ENCODE measurements at places on chromosomes 6 and 20.

GRCh38 chr6:98973571-98973970, 25.8 kb upstream of the FBXL4 start:
- H3K27ac ChIP-seq: no peak overlapping the region
- DNase-seq: no peak
- H3K27me3 ChIP-seq: no peaks in the 10 kb centered on the region
- H3K36me3 ChIP-seq: no peaks in the 10 kb centered on the region
- no peak overlapping the region for H3K4me3 ChIP-seq

DNA sequence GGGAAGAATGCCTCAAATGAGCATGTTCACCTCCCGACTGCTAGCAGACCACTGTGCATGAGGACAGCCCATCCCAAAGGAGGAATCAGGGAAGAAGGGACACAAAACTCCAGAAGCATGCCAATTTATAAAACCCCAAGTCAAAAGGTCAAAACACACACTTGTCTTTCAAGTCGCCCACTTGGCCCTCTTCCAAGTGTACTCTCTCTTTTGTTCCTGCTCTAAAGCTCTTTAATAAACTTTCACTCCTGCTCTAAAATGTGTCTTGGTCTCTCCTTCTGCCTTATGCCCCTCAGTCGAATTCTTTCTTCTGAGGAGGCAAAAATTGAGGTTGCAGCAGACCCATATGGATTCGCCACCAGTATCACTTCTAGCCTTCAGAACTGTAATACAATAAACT, 33.9 kb upstream of the TPBG start:
- H3K27me3 ChIP-seq: no peaks in the 10 kb centered on the region
- DNase-seq: no peak
- no peaks in the 10 kb centered on the region for H3K36me3 ChIP-seq
- no peaks in the 10 kb centered on the region for H3K4me1 ChIP-seq
- no peak overlapping the region for H3K27ac ChIP-seq

DNA sequence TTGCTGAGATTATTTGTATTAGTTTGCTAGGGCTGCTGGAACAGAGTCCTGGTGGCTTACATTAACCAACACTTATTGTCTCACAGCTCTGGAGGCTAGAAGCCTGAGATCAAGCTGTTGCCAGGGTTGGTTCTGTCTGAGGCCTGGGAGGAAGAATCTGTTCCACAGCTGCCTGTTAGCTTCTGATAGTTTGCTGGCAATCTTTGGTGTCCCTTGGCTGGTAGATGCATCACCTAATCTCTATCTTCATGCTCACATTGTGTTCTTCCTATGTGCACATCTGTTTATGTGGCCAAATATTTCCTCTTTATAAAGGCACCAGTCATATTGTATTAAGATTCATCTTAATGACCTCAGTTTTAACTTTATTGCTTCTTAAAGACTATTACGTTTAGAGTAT, 19.5 kb downstream of the SF3B5 start:
- no peak overlapping the region for H3K27ac ChIP-seq
- H3K4me1 ChIP-seq: no peaks in the 10 kb centered on the region
- no peak overlapping the region for H3K4me3 ChIP-seq

GRCh38 chr6:147561726-147562125, 53.2 kb downstream of the SAMD5 start:
- H3K36me3 ChIP-seq: no peaks in the 10 kb centered on the region
- no peak for DNase-seq
- H3K4me3 ChIP-seq: no peak overlapping the region
- no peaks in the 10 kb centered on the region for H3K27me3 ChIP-seq

DNA sequence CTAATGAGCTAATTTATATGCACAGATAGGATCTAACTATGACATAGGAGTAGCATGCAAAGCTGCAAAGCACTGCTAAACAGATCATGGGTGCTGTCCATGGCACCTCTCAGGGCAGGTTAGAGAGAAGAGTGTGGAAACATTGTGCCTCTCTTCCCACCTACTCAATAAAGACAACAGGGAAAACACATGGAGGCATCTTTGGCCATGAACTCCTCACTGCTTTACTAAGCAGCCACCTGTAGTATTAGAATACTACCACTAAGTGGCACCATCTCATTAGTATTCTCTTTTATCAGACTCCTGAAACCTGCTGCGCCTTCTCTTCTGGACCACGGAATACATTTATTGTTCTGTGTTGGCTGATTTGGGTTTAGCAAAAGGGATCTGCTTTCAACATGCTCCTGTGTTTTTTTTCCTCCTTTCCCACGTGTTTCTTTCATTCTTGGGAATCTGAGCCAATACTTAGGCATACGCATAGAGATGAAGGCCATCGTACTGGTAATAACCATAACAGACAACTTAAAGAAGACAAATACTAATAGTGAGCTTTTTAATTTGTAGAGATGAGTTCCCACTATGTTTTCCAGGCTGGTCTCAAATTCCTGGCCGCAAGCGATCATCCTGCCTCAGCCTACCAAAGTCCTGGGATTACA, 9.4 kb upstream of the HDDC2 start:
- H3K27me3 ChIP-seq: peaks cover 7% of the 10 kb centered on the region
- no peaks in the 10 kb centered on the region for H3K4me1 ChIP-seq
- no peak overlapping the region for H3K4me3 ChIP-seq
- no peak overlapping the region for H3K27ac ChIP-seq
- DNase-seq: no peak

DNA sequence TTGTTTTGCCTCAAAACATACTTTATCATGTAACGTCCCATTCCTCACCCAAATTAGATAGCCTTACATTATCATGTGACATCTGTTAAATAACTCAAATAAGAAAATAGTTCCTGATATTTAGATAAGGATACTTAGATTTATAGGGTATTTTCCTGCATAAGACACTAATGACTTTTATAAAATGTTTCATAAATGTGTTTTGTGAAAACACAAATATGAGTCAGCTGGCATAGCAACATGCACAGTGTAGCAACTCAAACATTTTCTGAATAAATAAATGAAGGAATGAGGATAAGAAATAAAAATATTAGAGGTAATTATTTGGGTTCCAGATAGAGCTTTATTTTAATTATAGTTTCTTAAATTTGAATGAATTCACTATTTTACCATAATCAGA, 460.4 kb upstream of the PLCB4 start:
- DNase-seq: no peak
- no peaks in the 10 kb centered on the region for H3K4me1 ChIP-seq

- H3K27me3 ChIP-seq: no peaks in the 10 kb centered on the region
- DNase-seq: no peak
- H3K36me3 ChIP-seq: no peaks in the 10 kb centered on the region
- H3K27ac ChIP-seq: no peak overlapping the region
- H3K4me3 ChIP-seq: no peak overlapping the region
Measured at GRCh38 chr6:144895313-144896278, 610.5 kb downstream of the UTRN start.

DNA sequence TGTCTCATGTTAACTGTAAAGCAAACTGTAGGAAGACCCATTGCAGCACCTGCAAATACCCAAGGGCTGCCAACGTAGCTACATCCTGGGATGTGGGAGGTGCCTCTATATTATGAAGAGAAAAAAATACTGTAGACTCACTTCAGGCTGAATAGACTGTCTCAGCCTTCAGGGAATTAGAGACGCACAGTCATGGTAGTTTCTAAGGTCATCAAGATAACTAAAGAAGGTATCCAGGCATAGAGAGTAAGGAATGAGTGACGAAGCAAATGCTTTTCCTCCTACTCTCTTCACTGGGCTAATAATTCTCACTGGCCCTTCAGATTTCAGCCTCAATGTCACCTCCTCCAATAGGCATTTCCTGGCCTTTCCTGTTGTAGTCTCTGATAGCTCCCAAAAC, 121.6 kb upstream of the ECI2 start:
- H3K4me1 ChIP-seq: no peaks in the 10 kb centered on the region
- DNase-seq: no peak
- no peak overlapping the region for H3K27ac ChIP-seq
- H3K27me3 ChIP-seq: no peaks in the 10 kb centered on the region
- H3K4me3 ChIP-seq: no peak overlapping the region

- H3K27ac ChIP-seq: no peak overlapping the region
- H3K36me3 ChIP-seq: peaks cover 6% of the 10 kb centered on the region
- H3K4me3 ChIP-seq: no peak overlapping the region
- peaks cover 43% of the 10 kb centered on the region for H3K4me1 ChIP-seq
- no peaks in the 10 kb centered on the region for H3K27me3 ChIP-seq
- no peak for DNase-seq
Measured at GRCh38 chr6:26225848-26226578, 138.8 kb downstream of the HFE start.

- H3K4me3 ChIP-seq: no peak overlapping the region
- no peak for DNase-seq
- H3K36me3 ChIP-seq: no peaks in the 10 kb centered on the region
- H3K4me1 ChIP-seq: peaks cover 27% of the 10 kb centered on the region
- H3K27ac ChIP-seq: no peak overlapping the region
- no peaks in the 10 kb centered on the region for H3K27me3 ChIP-seq
Measured at GRCh38 chr20:4951299-4951698, 50.0 kb downstream of the SLC23A2 start.

GRCh38 chr6:140879946-140880345, 1252.8 kb upstream of the GJE1 start:
- no peaks in the 10 kb centered on the region for H3K27me3 ChIP-seq
- H3K36me3 ChIP-seq: no peaks in the 10 kb centered on the region
- H3K27ac ChIP-seq: no peak overlapping the region
- no peak overlapping the region for H3K4me3 ChIP-seq
- DNase-seq: no peak

GRCh38 chr20:8527998-8528723, 396.1 kb downstream of the PLCB1 start:
- DNase-seq: no peak
- no peaks in the 10 kb centered on the region for H3K36me3 ChIP-seq
- H3K4me3 ChIP-seq: no peak overlapping the region

DNA sequence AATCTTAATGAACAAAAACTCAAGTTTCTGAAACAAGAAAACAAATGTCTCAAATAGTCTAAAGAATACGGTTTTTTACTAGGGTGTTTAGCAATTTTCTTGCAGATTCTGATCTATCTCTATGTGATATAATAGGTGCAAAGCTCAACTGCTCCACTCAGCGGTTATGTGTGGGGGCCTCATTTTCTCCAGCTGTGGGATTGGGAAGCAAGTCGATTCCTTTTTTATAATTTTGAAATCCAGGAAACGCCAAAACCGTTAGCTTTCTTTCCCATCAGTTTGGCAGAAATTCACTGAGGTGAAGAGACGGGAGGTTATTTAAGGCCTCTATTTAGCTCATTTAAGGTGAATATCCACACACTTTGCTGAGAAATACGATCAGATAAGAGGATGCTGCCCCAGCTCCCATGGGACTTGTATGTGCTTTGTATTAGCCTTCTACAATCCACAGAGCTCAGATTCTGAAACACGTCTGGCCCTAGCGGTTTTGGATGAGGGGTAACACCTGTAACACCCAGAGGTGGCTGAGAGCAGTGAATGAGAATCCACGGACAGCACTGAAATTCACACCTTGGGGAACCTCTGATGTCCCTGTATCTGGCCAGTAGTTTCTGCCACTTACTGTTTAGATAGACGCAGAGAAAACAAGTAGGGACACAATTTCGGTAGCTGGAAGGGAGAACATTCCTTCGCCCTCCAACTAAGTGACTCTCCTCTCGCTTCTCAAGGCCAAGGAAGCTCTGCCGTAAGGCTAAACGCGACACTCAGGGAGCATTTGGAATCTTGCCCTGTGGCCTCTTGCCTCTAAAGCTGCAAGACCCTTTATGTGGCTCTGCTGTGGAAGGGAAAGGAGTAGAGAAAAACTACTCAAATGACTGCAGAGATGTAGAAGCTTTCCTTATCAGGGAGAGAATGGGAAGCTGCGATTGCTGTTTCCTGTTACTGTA, 6.5 kb upstream of the BCAS4 start:
- H3K36me3 ChIP-seq: no peaks in the 10 kb centered on the region
- DNase-seq: peak; percentile 35
- no peaks in the 10 kb centered on the region for H3K27me3 ChIP-seq

- peaks cover 39% of the 10 kb centered on the region for H3K4me1 ChIP-seq
- no peak overlapping the region for H3K4me3 ChIP-seq
- no peaks in the 10 kb centered on the region for H3K27me3 ChIP-seq
- no peaks in the 10 kb centered on the region for H3K36me3 ChIP-seq
Measured at GRCh38 chr20:62734326-62734725, 25.7 kb downstream of the NTSR1 start.

- H3K27ac ChIP-seq: no peak overlapping the region
- no peaks in the 10 kb centered on the region for H3K36me3 ChIP-seq
- no peaks in the 10 kb centered on the region for H3K27me3 ChIP-seq
- no peaks in the 10 kb centered on the region for H3K4me1 ChIP-seq
Measured at GRCh38 chr6:120872262-120872578, 462.1 kb downstream of the TBC1D32 start.

GRCh38 chr6:53603386-53604116, 58.6 kb upstream of the GCLC start:
- no peak overlapping the region for H3K4me3 ChIP-seq
- H3K36me3 ChIP-seq: no peaks in the 10 kb centered on the region
- no peaks in the 10 kb centered on the region for H3K4me1 ChIP-seq
- no peaks in the 10 kb centered on the region for H3K27me3 ChIP-seq

GRCh38 chr6:6993503-6994237, 114.1 kb upstream of the RREB1 start:
- H3K4me3 ChIP-seq: no peak overlapping the region
- H3K27ac ChIP-seq: no peak overlapping the region
- DNase-seq: peak; percentile 4
- no peaks in the 10 kb centered on the region for H3K36me3 ChIP-seq
- no peaks in the 10 kb centered on the region for H3K27me3 ChIP-seq
- no peaks in the 10 kb centered on the region for H3K4me1 ChIP-seq

DNA sequence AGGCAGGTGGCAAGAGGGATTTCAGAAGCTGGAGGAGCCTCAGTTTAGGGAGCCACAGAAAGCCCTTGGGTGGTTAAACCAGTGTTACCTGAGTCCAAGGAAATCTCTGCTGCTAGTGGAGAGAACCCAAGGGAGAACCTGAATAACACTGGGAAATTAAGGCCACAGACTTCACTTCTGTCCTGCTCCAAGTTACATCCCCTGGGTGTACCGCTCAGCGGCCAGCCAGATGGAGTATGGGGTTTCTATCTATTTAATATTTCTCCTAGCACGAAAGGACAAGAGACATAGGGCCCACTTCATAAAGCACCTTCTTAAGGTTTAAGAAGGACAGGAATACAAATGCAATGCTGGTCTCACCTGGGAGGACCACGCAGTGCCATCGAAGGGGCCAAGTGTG, 5.8 kb upstream of the CNKSR3 start:
- H3K4me3 ChIP-seq: no peak overlapping the region
- peak overlapping the region; percentile 20 for H3K27ac ChIP-seq
- peaks cover 2% of the 10 kb centered on the region for H3K4me1 ChIP-seq
- no peak for DNase-seq
- H3K27me3 ChIP-seq: no peaks in the 10 kb centered on the region

GRCh38 chr6:113623129-113623528, 234.0 kb upstream of the MARCKS start:
- no peaks in the 10 kb centered on the region for H3K27me3 ChIP-seq
- no peak overlapping the region for H3K4me3 ChIP-seq
- DNase-seq: no peak
- H3K27ac ChIP-seq: no peak overlapping the region
- H3K4me1 ChIP-seq: peaks cover 13% of the 10 kb centered on the region

DNA sequence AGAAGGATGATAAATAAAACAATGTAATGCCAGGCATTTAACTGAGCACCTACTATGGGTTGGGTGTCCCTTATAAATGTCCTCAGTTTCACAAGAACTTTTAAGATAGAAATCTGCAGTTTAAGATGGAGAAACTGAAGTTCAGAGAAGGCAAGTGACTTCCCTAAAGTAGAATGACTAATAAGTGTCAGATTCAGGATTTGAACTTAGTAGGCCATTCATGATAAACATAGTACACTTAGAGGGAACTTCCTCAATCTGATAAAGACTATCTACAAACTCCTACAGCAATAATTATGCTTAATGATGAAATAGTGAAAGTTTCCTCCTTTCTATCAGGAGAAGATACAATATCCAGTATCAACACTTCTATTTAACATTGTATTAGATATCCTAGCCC, 43.9 kb downstream of the NCR2 start:
- DNase-seq: no peak
- H3K4me1 ChIP-seq: peaks cover 17% of the 10 kb centered on the region
- no peak overlapping the region for H3K4me3 ChIP-seq
- no peaks in the 10 kb centered on the region for H3K36me3 ChIP-seq

Data from spleen (tissue), 13 donors.